ENCODE measurements at places on chromosomes 7 and 10.

- DNase-seq, result no peak
Observed at GRCh38 chr7:91336106-91336505, 71.9 kb downstream of the FZD1 start.

DNA sequence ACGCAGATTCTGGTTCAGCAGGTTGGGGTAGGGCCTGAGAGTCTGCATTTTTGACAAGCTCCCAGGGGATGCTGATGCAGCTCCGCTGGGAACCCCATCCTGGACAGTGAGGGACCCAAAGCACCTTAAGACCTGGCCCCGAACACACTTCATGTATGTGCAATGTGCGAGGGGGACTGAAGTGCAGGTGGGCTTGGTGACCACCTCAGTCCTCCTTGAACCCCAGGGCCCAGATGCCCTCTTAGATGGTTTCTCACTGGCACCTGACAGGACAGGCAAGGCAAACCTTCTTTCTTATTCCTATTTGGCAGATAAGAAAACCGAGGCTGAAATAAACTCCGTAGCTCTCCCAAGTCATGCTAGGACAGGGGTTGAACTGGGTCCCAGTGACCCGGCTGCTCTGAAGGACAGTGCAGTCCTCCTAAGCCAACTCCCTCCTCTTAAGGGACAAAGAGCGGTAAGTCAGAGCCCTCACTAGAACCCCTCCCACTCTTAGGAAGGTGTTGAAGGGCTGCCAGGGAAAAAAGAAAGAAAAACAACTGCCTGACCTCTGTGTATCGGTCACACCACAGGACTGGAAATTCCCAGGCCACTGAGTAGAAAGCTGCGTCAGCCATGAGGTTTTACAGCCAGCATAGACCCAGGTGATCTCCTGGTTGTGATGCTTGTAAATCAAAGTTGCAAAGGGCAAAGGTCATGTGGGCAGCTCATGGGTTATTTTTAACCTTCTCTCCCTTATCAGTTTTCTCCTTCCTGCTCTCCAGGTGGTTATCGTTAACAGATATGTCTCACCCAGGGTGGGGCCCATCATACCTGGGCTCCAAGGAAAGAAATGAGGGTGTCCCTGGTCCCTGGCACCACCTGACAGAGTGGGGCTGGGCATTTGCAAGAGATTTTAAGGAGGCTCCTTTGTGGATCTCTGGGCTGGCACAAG lies 90.9 kb upstream of the SMNDC1 start:
- no peak for DNase-seq

DNA sequence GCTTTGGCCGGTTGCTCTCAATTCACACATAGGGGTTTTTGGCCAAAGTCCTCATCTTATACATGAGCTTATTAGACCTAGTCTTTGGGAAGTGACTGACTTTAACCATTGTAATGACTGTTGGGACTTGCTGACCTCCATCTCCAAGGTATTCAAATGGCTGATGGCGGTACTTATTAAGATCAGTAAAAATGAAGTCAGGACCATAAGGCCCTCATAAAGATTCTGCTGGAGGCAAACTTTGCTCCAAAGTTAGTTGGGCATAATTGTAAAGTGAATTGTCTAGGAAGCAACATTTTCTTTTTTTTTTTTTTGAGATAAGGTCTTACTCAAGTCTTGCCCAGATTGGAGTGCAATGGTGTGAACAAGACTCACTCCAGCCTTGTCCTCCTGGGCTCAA lies 76.3 kb upstream of the MKLN1 start:
- no peak for DNase-seq

GRCh38 chr7:137652721-137653120 lies 194.1 kb downstream of the DGKI start:
- DNase-seq, result no peak

- no peak for DNase-seq
Observed at GRCh38 chr10:124657806-124658205, 86.4 kb downstream of the FAM53B start.

DNA sequence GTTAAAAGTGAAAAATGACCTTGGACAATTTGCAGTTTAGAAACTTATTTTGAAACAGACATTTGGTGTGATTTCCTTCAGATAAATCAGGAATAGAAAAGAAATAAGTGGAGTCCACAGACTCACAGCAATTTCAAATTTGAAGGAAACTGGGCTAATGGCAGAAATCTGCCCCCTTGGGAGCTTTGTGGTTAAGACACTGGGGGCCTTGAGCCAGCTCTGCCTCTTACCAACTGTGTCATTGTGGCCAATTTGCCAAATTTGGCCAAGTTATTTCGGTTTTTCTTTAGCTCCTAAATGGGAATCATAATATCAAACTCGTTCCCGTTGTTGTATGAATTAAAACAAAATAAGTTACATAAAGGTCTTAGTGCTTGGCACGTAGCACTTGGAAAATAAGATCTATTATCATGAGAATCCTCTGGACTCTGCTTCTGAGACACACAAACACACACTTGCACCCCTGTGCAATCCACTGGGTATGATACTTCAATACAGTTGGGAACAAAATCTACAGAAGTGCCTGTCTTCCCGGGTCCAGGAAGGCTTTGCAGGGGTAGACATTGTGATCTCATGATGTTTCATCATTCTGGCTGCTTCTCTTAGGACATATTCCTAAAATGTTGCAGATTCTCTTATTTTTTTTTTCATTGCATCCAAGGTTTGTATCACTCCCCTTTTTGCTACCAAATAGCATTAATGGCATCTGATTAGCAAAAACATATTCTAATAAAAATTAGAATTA lies 4.9 kb downstream of the ARMC3 start:
- no peak for DNase-seq

DNA sequence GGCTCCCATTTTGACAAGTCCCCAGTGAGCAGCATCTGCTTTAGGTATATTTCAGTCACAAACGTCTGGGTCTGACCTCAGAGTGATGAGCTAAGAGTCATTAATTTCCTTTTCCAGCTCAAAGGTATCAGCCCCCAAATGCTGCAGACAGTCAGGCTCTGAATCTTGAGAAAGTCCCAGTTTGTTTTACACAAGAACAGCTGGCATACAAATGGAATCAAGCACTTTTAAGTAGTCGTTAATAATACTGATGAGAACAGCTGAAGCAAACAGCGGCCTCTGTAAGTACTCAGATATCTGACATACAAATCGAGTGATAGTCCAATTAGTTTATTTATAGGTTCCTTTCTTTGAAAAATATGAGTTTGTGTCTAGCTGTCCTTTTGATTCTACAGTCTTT lies 49.4 kb upstream of the MSRB2 start:
- DNase-seq, result no peak

DNA sequence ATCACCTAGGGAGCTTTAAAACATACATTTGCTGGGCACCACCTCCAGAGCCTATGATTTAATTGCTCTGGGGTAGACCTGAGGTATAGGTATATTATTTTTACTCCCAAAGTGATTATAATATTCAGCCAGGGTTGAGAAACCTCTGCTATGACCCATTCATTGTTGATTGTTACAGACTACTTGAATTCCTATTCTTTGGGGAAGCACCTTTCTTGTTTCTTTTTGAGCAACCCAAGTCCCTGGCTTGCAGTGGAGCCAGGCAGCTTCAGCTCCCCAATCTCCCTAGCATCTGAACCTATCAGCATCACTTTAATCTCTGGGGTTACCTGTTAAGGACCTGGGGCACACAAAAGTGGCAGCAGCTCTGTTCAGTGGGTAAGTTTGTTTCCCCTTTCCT lies 8.6 kb downstream of the PRKG1 start:
- DNase-seq, result no peak

GRCh38 chr7:46776790-46777189 lies 805.1 kb downstream of the TNS3 start:
- no peak for DNase-seq

- no peak for DNase-seq
Observed at GRCh38 chr7:98358706-98359105, 42.2 kb downstream of the BAIAP2L1 start.

- no peak for DNase-seq
Observed at GRCh38 chr10:74415146-74415839, 264.3 kb downstream of the ADK start.

- no peak for DNase-seq
Observed at GRCh38 chr10:71237843-71238623, 25.7 kb downstream of the UNC5B start.

DNA sequence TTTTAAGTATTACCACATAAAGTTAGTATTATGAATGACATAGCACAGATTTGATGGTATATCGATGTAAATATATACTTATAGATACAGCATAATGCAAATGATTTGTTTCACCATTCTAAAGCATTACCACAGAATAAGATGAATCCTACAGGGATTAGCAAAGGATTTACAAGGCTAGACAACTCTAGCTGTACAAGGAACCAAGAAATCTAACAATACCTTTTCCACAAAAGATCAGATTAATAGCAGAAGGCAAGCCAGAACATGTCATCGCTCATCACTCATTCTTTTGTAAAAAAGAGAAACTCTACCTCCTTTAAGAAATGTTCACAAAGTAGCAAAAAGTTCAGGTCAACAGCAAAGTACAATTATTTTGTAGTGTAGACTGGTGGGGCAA lies 105.1 kb upstream of the ANK3 start:
- DNase-seq, result no peak

GRCh38 chr7:130611218-130611617 lies 57.3 kb downstream of the COPG2 start:
- DNase-seq, result no peak

DNA sequence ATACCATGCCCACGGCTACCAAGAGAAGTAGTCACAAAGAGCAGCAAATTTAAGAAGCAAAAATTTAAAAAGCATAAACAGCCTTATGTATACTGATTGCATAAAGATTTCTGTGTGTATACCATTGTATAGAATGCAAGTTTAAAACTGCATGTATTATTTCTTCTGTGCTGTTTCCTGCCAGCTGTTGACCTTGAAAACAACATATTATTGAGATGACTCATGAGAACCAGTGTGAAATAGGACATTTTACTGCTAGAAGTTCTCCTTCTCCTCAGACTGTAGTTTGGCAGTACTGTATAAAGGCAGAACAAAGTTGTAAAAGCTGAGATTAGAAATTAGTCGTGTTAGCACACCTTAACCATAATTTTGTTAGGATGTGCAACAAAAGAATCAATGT lies 42.3 kb upstream of the SGCE start:
- no peak for DNase-seq

GRCh38 chr10:119301397-119301796 lies 94.0 kb downstream of the GRK5 start:
- no peak for DNase-seq

DNA sequence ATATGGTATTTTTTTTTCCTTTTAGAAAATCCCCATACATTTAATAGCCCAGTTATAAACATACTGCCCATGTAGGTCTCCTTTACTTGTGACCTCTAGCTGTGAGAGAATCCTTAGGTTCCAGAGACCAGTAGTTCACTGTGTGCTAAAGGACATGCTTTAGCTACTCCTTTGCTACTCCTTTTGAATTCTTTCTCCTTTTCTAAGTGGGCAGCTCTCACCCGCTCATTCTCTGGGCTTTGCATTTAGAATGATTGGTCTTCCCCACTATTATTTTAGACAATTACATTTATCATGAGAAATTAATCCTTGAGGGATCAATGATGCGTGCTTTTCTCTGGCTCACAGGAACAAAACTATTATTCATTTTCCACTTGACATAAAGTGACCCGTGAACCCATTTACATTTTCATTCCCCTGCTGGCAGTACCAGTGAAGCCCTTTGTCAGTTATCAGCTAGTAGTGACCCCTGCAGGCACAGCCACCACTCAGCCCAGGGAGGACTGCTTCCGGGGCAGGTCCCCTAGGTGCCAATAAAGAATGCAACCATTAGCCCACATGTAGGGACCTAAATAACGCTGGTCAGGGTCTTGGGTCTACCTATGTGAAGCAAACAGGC lies 844.3 kb downstream of the CNTNAP2 start:
- peak; percentile 30 for DNase-seq

DNA sequence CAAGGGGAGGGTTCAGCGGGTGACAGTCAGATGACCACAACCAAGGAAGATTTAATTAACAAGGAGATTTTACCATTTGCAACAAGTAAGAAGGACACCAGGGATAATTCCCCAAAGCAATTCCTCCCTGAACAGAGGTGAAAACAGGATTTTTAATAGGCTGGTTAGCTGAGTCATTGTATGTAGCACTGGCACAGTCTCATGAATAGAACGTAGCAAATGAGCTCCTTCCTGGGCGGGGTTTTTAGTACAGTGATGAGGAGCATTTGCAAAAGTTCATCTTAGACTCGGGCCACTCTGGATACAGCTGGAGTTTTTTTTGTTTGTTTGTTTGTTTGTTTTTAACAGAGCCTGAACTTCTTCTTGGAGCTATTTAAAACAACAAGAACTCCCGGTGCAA lies 39.0 kb downstream of the TAC1 start:
- DNase-seq, result no peak

GRCh38 chr10:8069627-8070026 lies 15.1 kb downstream of the GATA3 start:
- no peak for DNase-seq

- DNase-seq, result no peak
Observed at GRCh38 chr7:144027974-144028373, 20.8 kb upstream of the OR2A5 start.

GRCh38 chr7:115838829-115839228 lies 191.7 kb downstream of the TFEC start:
- DNase-seq, result no peak

DNA sequence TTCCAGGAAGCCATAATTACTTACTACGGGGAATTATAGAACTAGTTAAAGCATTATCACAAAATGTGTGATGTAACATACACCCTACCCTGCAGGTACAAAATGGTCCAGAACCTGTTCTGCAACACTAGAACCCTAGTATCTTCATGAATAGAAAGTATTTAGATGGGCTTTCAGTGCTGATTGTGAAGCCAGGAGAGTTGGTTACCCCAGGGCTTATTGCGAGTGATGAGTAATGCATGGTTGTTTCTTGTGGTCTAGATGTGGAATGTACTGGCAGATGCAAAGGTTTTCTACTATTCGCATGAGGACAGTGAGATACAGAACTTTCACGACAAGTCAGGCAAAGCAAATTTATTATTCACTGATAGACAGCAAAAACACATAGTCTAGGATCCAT lies 33.6 kb upstream of the AGR3 start:
- DNase-seq, result no peak

Data from NCI-H1092 (cell line).